Bronchus fibroblast of lung (primary cell): ENCODE measurements at places on chromosomes 12 and 14. TPM values are rescaled to one million over a fixed set of nuclear protein-coding genes. Genes with fewer than 3 reads are reported as not detected.

Gene NRIP2
- total RNA-seq: not detected in 2 replicates

Gene ANO4
- 0.74 and 2.0 TPM in 2 replicates for total RNA-seq

Gene GDF3
- total RNA-seq: not detected in 2 replicates

Gene DACT1
- 1.2 and 1.9 TPM in 2 replicates for total RNA-seq

Gene MORN3
- total RNA-seq: under 0.01 and 0.59 TPM in 2 replicates

Gene NAV3
- total RNA-seq: 18.5 and 18.9 TPM in 2 replicates

Gene OR6J1
- not detected in 2 replicates for total RNA-seq

Gene BTBD6
- 56.2 and 63.7 TPM in 2 replicates for total RNA-seq

Gene RCOR1
- 6.2 and 7.6 TPM in 2 replicates for total RNA-seq

Gene RASSF9
- total RNA-seq: under 0.01 TPM in 2 replicates

Gene SYCP3
- 0.50 TPM in 1 of 2 replicates, not detected in the other for total RNA-seq

Gene PDZRN4
- total RNA-seq: not detected in 2 replicates

Gene CDC42BPB
- 50.3 and 59.0 TPM in 2 replicates for total RNA-seq

Gene DIO3
- total RNA-seq: not detected in 2 replicates

Gene SCYL2
- total RNA-seq: 14.7 and 20.7 TPM in 2 replicates

Gene PYGL
- total RNA-seq: 64.1 and 65.9 TPM in 2 replicates

Gene PTPRR
- total RNA-seq: not detected in 2 replicates
